AG04450 (cell line): ENCODE measurements at places on chromosomes 13 and 19.

GRCh38 chr13:114200399-114200911 lies 21.4 kb downstream of the CFAP97D2 start:
- DNase-seq, result no peak

DNA sequence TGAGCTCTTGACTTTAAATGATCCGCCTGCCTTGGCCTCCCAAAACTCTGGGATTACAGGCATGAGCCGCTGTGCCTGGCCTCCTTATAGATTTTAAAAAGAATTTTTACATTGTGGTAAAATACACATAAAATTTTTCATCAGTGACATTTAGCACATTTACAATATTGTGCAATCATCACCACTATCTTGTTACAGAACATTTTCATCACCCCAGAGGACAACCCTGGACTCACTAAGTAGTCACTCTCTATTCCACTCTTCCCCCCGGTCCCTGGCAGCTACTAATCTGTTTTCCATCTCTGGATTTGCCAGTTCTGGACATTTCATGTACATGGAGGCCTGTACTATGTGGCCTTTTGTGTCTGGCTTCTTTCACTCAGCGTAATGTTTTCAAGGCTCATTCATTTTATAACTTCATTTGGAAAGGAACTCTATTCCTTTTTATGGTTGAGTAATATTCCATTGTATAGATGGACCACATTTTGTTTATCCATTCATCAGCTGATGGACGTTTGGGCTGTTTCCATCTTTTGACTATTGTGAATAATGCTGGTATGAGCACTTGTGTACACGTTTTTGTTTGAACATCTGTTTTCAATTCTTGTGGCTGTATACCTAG lies 19.9 kb downstream of the MEGF8 start:
- DNase-seq, result no peak

GRCh38 chr13:84296401-84296800 lies 414.1 kb upstream of the SLITRK1 start:
- DNase-seq, result no peak

DNA sequence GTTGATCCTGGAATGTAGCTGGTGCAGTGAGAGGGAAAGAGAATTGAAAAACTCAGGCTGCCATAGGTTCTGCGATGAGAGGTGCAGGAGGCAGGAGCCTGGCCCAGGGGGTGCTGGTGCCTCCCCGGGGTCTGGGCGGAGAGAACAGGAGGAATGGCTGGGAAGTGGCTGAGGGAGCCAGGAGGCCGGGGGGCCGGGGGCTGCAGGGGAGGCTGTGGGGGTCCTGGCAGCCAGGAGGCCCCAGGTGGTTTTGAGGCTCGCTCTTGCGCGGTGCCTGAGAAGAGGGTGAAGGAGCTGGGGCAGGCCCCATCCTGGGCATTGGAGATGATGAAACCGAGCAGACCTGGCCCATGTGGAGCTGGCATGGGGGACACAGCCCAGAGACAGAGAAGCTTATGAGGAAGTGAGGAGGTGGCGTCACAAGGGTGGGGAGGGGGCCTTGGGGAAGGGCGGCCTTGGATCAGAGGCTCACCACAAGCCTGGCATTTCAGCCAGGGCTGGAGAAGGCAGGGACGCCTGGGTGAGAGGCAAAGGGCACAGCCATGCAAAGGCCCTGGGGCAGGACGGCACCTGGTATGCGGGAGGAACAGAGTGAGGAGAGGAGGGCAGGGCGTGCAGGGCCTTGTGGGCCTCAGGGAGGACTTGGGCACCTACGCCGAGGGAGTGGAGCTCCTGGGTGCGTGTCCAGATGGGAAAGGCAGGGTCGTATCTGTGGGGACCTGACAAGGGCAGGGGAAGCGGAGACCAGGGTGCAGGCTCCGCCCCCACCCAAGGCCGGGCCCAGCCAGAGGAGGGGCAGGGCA lies 1.3 kb upstream of the TEKTIP1 start:
- DNase-seq, result no peak

DNA sequence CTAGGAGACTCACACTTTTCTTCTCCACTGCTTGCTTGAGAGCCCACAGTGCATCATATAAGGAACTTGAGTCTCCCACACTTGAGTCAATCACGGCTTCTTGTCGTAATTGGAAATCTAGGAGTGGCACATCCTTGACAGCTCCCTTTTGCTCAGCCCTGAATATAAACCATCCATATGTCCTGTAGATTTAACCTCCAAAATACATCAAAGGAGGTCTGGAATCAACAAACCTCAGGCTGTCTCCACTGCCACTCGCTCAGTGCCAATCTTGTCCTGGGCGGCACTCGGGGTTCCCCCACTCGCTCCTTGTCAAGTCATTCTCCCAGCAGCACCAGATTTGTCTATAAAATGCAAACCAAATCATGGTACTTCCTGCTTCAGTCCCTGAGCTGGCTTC lies 84.4 kb upstream of the UQCRFS1 start:
- DNase-seq, result no peak

DNA sequence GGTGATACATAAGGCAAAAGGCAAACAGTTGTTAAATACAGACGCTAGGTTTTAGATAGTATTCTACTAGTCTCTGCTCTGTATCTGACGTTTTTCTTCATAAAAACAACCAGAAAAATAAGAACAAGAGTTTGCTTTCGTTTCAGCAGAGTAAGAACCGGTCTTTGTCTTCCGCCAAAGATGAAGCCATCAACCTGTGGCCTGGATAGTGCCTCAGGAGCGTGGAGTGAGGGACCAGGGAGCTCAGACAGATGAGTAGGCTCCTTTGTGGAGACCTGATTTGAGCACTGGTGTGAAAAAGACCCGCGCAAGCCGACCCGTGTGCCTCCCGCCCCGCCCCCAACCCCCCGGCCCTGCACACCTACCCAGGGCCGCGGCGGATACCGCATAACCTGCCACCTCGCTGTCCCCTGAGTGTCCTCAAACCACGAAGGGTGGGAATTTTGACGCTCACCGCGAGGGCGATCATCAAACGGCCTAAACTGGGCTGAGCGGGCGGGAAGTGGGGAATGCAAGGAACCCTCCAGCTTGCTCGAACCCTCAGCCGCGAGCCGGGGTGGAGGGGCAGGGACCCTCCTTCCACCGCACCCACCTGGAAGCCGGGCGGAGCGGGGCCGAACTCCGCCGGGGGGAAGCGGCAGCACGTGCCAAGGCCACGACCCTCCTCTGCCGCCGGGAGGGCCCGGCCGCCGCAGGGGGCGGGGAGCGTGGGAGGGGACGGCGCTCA lies 866 bp upstream of the LMO7 start:
- no peak for DNase-seq

DNA sequence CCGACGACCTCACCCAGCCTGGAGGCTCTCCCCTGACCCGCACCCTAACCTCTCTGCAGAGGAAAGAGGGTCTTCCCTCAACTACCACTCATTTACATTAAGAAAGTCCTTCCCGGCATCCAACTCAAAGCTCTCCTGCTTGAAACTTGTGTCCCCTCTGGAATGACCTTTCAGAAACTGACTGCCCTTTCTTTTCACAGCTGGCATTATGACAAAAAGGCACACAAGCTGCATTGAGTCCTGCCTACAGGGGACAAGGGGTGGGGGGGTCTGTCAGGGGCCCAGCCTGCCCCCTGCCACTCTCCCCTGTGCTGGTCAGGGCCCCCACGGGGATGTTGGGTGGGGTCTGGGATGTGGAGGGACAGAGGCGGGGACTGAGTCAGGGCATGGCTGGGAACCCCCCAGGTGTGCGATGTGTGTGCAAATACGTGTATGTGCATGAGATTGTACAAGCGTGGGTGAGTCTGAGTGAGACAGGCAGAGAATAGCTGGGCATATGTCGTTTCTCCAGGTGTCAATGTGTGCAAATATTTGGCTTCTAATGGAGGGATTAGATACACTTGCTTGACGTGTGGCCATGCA lies 2.0 kb downstream of the COL5A3 start:
- no peak for DNase-seq

DNA sequence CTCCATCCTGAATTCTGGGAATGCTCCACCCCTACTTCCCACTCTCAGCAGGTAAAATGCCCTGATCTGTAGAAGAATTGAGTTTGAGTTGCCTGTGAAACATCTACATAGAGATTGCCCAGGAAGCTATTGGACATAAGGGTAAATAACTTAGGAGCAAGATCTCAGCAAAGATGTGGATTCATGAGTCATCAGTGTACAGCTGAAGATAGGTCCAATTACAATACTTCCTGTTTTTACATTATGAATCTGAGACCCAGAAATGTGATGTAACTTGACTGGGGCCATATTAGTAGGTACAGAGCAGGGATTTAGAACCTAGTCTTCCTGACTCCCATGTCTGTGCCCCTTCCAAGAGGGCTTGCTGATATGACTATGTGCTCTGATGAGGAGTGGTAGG lies 79.4 kb upstream of the FNDC3A start:
- peak; percentile 38 for DNase-seq

DNA sequence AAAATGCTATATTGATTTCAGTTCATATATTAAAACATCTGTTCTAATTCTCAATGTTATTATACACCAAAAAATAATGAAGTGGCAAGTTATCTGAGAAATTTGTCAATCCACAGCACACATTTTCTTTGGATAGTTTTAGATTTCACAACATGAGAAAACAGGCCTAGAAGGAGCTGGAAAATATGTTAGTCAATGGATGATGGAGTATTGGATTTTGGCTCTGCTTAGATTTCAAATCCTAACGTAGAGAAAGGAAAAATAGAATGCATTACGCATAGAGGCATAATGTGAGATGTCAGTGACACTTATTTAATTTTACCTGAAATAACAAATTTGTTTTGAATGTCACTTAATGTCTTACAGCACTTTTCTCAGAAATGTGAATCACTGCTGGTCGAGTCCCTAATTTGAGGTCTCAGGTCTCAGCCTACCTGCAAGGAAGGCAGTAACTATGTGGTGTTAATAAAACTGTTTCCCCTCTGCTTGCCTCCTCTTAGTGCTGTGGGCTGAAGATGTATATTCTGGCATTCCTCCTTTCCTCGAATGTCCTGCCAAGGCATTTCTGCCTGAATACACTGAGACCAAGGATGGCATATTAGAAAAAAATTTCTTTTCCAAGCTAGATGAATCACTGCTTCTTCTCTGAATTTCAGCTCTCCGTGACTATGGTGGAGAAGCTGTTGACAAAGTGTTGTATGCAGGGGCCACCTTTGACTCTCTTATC lies 232.4 kb downstream of the POSTN start:
- DNase-seq, result no peak

GRCh38 chr19:37942516-37942902 lies 35.5 kb downstream of the SIPA1L3 start:
- DNase-seq, result no peak

DNA sequence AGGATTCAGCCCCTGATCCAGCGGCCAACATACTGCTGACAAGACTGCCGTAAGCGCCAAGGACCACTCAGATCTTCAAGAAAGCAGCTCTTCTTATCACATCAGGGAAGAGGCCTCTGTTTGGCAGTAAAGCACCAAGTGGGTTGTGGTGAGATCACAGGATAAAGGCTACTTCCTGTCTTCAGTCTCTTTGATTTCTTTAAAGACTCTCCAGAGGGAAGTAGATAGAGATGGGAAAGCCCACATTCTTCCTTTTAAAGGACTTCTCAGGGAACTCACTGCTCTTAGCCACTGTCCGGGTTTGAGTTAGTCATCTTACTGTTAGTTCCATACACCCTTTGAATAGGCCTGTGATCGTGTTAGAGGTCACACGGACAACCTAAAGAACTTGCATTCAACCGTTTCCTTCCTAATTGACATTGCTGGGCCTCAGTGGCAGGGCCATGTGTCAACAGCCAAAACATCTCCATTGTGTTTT lies 47.2 kb upstream of the POMP start:
- DNase-seq, result no peak

DNA sequence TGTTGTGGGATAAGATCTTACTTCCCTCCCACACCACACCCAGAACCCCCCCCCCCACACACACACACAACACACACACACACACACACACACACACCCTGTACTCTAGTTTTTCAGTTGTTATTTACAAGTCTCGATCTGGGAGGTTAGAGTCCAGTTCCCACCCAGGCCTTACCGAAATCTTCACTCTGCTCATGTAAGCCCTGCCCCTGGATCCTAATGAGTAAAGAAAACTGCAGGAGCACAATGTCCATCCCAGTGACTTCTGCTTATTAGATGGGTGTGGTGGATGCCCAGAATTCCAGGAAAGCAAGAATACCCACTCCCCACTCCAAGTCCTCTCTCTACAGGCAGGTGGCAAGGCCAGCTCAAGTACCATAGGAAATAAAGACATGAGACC lies 23.0 kb downstream of the STARD13 start:
- DNase-seq, result no peak

GRCh38 chr13:51916051-51916818 lies 54.5 kb downstream of the CCDC70 start:
- no peak for DNase-seq

DNA sequence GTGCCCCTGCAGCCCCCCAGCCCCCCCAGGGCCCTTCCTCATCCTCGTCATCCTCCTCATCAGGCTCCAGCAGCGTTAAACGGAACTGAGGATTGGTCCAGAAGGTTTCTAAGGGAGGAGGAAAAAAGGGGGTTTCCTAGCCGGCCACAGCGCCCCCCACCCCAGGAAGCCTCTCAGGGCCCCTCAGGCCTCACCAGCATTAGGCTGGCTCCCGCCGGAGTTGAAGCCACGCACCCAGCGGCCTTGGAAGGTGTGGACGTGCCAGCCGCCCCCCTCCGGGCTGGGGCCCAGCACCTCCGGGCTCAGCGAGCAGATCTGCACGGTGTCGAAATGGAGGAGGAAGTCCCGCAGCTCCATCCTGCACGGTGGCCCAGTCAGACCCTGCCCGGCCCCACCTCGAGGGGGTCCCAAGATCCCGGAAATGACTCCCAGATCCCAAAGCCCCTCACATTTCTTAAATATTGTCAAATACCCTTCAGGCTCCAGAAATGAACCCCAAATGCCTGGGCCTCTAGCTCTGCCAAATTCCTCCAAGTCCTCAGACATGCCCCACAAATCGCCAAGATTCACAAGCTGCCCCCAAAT lies 6.9 kb downstream of the CAPN12 start:
- no peak for DNase-seq

DNA sequence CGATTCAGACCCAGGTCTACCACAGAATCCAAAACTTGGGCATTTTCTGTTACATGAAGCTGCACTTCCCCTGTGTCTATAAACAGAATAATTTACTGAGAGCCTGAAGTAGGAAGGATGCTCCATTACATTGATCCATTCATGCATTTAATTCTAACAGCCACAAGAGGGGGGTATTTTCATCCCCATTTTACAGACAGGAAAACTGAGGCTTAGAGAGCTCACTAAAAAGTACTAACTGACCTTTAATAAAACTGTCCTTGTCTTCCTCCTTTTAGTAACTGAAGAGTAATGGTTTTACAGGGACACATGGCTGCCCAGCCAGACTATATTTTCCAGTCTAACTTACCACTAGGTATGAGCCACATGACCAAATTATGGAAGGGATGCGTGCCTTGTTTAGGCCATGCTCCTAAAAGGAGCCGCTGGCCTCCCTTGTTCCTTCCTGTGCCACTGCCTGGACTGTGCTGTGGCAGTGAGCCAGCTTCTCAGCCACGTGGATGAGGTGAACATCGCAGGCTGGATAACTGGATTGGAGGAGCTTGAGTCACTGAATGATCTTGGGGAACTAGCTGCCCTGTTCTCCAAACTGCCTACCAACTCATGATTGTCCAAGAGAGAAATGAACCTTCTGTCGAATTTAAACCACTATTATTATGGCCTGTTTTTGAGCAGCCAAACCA lies 108.3 kb downstream of the DOCK9 start:
- no peak for DNase-seq

- DNase-seq, result no peak
Measured at GRCh38 chr19:50909240-50910070, 1.7 kb downstream of the KLK4 start.

GRCh38 chr19:16113727-16114126 lies 2.0 kb downstream of the RAB8A start:
- no peak for DNase-seq

- DNase-seq, result no peak
Measured at GRCh38 chr13:46609052-46609451, 56.1 kb downstream of the LRCH1 start.
